GF-D8 (cell line): ENCODE measurements at places on chromosomes 7 and 10.

DNA sequence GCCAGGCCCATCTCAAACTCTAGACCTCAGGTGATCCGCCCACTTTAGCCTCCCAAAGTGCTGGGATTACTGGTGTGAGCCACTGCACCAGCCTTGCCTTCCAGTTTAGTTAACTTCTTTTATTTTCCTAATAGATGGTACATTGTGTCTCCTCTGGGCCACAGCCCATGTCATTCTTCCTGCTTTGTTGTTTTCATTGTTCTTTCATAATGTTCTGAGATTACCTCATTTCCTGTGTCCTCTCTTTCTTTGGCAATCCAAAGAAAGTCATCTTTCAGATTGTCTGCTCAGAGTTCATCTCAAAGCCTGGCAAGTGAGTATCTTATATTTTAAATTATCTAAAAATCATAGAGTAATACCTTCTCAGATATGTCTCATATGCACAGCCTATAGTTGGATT, at the start of gene OLAH:
TSS of gene OLAH (plus strand) at position 270 of the 400 bp plus-strand sequence. CDS start 3,346 bp downstream, outside the sequence.
- no peak for DNase-seq

GRCh38 chr7:157719008-157719682, 382.3 kb downstream of the DNAJB6 start:
- no peak for DNase-seq

- DNase-seq = peak; percentile 48
These were observed 86.3 kb downstream of the RNF216 start for GRCh38 chr7:5694912-5695726.

DNA sequence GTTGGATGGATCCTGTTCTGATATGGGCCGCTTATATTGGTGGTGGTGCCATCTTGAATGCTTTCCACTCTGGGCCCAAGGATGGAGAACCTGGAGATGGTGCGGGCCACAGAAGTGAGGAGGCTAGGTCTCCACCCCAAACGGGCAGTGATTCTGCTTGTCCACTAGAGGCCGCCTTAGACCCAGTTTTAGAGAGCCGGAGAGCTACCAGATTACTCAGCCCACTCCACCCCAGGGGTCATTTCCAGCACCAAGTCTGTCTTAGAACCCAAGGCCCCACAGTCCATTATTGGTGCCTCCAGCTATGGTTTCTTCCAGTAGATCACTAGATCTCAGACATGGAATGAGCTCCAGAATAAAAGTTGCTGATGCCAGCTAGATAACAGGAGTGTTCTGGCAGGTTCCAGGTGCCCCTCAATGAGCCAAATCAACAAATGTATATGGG, 11.8 kb upstream of the CAMK2G start:
- DNase-seq = peak; percentile 21

GRCh38 chr10:49115796-49116508, 630 bp upstream of the VSTM4 start:
- DNase-seq = no peak

DNA sequence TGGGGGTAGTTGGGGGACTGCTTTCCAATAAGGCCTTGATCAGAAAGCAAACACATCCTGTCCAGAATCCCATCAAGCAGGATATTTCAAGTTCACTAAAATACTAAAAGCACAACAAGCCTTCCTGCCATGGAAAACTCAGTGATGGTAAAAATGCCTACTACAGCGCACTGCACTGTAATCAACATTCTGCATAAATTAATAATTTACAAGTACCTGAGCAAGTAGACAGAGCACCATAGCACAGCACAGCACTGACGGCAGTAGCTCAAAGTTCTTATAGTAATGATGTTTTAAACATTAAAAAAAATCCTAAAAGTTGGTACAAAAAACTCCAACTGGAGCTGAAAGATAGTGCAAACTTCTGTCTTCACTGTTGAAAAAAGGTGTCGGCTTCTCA, 120.5 kb downstream of the FANK1 start:
- no peak for DNase-seq

DNA sequence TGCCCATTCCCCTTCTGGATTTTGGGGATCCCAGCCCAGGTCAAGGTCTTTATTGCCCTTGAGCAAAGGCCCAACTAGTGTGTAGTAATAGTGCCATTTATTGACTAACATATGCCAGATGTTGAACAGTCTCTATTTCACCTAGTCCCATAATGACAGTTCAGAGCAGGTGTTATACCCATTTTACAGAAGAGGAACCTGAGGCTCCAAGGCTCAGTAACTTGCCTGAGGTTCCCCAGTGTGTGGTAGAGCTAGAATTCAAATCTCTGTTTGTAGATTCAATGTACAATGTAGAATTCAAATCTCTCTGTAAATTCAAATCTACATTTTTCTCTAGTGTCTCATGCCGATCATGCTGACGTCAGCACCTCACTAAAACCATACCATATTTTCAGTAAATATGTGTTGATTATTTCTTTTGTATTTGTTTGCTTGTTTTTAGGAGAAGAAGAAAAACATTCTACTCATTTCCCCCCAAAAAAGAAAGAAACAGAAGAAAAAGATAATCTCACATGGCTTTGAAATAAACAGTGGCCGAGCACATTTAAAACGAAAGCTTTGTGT, 329.7 kb downstream of the PRPF18 start:
- no peak for DNase-seq

DNA sequence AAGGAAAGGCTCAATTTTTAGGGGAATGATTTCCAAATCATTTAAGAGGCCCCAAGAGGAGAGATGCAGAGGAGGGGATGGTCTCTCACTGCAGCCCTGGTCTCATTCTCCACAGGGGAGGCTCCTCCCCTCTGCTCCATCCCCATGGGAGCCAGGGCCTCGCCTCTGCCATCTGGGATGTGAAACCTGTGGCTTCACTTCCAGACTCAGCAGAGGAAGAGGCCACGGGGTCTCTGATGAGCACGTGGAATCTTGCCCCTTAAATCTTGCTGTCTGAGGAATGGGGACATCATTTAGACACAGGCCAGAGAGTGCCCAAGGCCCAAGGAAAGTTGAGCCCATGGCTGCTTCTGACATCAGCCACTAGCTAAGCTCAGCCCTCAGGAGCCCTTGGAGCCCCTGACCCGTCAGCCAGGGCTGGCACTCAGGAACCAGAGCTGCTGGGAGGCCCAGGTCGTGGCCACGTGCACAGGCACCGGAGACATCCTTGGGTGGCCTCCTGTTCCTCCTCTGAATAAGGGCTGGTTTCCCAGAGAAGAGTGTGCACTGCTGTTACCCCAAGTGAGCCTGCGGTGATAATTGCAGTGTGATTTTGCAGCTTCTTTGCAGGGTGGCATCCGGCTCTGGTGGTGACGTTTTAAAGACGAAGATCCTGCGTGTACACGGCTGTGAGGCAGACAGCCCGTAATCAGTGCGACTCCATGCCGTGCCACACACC, 50.5 kb downstream of the VIPR2 start:
- DNase-seq = no peak

- no peak for DNase-seq
These were observed 23.6 kb downstream of the PITRM1 start for GRCh38 chr10:3148994-3149393.

GRCh38 chr7:34156336-34156735, 251.0 kb downstream of the BMPER start:
- no peak for DNase-seq

DNA sequence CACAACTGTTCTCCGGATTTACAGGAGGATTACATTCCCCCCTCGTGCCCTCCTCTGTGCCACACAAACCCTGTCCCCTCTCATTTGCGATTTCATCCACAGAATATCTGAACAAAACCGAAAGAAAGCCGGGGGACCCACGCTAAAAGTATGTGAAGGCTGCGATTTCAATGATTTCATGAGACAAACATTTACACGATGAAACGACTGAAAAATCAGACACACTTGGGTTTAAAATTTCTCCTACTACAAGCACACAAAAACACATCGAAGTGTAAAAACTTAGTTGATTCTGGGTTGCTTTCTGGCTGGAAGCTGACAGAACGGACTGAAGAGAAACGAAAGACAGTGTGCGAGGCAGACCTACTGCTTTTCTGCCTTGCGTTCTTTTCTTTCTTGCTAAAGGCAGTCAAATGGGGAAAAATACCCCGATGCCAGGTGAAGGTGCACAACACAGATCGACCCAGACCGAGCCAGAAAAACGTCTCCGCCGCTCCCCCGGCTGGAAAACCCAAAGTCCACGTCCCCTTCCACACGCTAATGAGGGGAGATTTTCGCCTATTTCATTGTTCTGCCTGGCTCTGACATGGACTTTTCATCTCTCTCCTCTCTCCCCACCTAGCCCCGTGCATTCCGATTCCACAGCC, 1.2 kb downstream of the HIPK2 start:
- DNase-seq = peak; percentile 5

DNA sequence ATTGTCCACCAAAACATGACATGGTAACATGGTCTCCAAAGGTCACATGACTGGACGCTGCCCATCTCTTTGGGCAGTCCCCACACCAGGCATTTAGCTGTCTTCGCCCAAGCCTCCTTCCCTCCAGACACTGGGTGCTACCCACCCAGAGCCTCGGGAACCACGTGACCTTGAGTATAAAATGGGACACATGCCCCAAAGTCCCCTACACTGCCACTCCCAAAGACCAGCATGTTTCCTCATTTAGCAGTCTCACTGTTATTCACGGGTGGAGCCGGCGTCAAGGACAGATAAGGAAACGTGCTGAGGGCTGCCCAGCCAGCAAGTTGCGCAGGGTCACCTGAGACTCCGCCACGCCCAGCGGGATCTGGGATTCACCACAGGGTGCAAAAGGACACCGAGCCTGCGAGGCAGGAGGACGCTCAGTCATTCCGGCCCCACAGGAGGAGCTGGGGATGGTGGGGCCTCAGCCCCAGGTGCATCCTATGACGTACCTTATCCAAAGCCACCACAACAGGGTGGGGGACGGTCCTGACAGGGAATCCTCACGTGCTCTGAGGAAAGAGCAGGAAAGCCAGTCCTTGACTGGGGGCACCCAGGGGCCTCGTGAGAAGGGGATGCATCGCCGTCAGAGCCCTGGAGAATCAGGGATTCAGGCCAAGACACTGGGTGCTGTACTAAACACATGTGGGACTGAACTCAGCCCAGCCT, 226.9 kb downstream of the TNS3 start:
- DNase-seq = no peak

- no peak for DNase-seq
These were observed 157.8 kb downstream of the FGFR2 start for GRCh38 chr10:121440461-121440860.

DNA sequence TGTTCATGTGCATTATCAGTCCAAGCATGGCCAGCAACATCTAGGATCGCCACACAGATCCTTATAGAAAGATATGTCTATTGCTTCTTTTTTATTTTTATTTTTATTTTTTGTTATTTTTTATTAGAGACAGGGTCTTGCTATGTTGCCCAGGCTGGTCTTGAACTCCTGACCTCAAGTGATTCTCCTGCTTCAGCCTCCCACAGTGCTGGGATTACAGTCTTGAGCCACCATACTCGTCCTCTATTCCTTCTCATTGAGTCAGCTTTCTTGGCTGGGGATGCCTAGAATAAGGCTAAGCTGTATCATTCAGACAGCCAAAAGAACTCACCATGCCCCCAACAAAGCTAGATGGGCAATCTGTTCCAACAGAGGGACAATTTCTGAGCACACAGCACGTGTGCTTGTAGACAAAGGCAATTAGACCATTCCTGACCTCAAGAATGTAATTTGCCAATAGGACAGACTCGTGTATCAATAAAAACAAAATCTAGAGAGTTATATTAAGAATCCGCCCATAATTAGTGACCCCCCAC, 264.0 kb upstream of the NEBL start:
- DNase-seq = no peak

- DNase-seq = no peak
These were observed 2.0 kb upstream of the BLVRA start for GRCh38 chr7:43756368-43757072.

- no peak for DNase-seq
These were observed 20.0 kb downstream of the LOXL4 start for GRCh38 chr10:98248018-98248417.

- DNase-seq = no peak
These were observed 1328.0 kb downstream of the GATA3 start for GRCh38 chr10:9382533-9382866.

GRCh38 chr10:94146746-94147145, 153.0 kb downstream of the PLCE1 start:
- no peak for DNase-seq

DNA sequence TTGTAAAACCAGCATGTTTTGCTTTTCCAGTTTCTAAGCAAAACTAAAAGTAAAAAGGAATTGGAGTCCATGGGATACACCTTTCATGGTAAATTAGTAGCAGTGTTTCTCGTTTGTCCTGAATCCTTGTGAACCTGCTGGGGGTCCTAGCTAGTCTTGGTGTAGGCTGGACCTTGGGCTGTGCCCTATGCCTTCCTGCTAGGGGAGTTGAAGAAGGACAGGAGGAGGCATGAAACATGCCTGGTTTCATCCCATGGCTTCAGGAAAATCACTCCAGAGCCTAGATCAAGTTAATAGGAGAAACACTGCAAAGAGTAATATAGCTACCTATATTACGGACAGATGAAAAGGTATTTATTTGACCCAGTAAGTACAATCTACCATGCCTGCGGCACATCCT, 41.1 kb upstream of the GDF10 start:
- DNase-seq = no peak

DNA sequence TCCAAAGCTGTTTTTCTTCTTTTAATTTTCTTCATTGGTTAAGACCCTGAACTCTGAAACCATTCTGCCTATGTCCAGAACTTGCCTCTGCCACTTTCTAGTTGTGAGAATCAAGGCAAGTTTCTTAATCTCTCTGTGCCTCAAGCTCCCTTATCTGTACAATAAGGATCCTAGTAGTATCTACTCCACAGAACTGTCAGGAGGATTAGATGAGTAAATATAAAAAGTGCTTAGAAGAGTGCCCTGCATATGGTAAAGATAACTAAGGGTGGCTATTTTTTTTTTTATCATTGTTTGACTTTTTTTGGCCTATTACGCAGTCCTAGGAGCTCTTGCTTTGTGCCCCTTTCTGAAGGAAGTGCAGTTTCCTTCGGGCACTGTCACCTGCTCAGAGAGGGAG, 46.4 kb upstream of the RAPGEF5 start:
- DNase-seq = no peak

DNA sequence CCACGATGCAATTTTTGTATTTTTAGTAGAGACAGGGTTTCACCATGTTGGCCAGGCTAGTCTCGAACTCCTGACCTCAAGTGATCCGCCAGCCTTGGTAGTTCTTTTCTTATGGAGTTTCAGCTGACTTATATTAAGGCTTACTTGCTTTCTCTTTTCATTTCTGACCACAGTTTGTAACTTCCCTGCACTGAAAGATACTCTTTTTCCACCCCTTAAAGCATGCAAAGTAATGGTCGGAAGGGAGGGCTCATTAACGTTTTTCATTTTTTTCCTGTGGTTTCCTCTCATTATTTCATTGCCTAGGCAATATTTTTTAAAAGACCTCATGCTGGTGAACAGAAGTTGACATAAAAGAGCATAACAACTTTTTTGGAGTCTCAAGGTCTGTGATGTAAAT, 27.0 kb downstream of the ADRB1 start:
- DNase-seq = no peak

GRCh38 chr7:69906283-69906995, 308.2 kb downstream of the AUTS2 start:
- no peak for DNase-seq

- no peak for DNase-seq
These were observed 252.3 kb downstream of the GATA3 start for GRCh38 chr10:8306685-8307364.

DNA sequence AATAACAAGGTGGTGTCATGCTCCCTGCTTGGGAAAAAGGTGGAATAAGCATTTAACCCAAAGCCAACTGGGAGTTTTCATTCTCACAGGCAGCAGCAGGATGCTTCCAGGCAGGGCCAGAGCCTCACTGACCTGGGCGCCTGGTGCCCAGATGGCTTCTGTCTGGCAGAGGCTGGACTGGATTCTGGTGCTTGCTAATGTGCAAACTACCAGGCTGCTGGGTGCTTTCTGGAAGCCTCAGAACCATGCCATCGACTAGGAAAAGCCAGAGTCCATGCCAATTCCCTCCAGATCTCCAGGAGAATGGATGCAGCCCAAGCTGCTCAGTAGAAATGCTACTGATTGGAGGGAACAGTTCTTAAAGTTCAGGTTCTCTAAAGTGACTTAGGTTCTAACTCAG, 36.2 kb downstream of the VIPR2 start:
- no peak for DNase-seq
